ENCODE measurements at places on chromosomes 16 and 17.

GRCh38 chr17:50365165-50365564 lies 7.8 kb downstream of the MRPL27 start:
- no peak for DNase-seq

- DNase-seq: no peak
Observed at GRCh38 chr17:27807567-27808470, 7.5 kb upstream of the NOS2 start.

DNA sequence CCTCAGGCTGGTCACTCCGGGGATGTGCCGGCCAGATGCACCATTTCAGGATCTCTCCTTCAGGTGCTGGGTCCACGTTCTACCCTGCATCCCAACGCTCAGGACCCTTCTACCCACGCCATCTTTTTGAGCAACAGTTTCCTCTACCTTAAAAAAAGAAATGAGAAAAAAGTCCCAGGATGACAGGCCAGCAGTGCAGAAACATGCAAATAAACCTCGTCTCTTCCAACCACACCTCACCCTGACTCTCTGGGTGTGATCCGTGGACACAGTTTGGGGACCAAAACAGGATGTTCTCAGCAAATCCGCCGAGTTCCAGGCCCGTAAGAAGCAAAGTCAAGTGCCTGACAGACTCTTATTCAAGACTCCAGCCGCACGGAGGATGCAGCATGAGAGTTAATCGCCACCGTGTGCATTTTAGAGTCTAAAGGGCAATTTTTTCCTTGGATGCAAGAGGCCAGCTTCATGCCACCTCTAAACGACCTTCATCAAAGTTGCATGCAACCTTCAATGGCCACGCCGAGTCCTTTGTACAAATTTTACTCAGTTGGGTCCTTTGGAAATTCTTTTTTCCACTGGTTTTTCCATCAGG lies 99.6 kb downstream of the ZFHX3 start:
- no peak for DNase-seq

GRCh38 chr17:74467221-74467951 lies 952 bp downstream of the CD300A start:
- no peak for DNase-seq

GRCh38 chr17:77466140-77466539 lies 325.4 kb downstream of the SEC14L1 start:
- DNase-seq: no peak

DNA sequence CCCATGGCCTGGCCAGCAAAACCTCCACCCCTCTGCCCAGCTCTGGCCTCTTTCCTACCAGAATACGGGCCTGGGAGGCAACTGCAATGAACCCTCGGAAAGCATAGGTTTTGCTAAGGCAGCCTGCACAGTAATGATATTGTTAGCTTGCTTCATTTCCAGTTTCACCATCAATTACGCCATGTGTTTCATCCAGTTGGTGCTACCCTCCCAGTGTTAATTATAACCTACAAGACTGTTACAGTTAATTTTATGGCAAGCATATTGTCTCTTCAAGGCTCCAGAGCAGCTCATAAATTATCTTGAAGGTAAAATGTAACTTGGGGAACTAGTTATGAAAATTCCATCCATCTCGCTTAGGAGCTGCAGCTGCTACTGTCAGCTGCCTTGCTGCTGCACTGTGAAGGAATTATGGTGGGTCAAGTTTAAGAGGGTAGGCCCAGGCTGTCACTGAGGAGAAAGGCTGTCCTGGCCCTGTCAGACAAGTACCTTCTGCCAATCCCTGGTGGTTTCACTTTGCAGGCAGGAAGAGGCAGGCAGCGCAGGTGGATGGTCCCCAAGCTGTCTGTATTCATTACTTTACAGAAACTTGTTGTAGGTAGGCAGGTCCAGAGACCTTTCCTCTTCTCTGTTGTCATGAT lies 242.9 kb downstream of the FTO start:
- no peak for DNase-seq

- DNase-seq: no peak
Observed at GRCh38 chr16:17013038-17013437, 457.7 kb downstream of the XYLT1 start.

- DNase-seq: no peak
Observed at GRCh38 chr16:9658586-9658985, 523.6 kb downstream of the GRIN2A start.

GRCh38 chr16:25108054-25108453 lies 3.5 kb upstream of the LCMT1 start:
- DNase-seq: no peak

DNA sequence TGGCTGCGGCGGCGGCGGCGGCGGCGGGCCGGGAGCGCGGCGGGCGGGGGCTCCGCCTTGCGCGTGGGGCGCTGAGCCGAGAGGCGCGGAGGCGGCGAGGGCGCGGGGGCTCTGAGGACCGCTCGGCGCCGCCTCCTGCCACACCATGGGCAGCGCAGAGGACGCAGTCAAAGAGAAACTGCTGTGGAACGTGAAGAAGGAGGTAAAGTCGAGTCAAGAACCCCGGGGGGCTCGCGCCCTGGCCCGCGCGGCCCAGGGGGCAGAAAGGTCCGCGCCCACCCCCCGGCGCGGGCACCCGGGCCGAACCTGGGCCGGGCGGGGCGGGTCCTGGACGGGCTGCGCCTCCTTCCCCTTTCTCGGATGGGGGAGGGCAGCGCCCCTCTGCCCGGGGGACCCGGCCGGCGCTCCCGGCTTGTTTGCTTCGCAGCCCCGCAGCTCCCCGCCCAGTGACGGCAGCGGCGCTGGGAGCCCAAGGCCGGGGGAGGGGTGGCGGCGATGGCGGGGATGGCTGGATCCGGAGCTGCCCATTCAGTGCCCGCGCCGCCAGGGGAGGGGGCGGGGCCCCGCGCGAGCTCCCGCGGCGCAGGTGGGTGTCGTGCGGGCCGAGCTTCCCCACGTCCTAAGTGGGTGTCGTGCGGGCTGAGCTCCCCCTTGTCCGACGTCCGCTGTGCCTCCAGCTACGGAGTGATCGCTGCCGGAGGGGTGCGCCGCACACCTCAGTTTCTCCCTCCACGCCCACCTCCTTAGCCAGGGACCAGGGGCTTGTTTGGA lies 428 bp downstream of the SGSM2 start:
- DNase-seq: no peak

DNA sequence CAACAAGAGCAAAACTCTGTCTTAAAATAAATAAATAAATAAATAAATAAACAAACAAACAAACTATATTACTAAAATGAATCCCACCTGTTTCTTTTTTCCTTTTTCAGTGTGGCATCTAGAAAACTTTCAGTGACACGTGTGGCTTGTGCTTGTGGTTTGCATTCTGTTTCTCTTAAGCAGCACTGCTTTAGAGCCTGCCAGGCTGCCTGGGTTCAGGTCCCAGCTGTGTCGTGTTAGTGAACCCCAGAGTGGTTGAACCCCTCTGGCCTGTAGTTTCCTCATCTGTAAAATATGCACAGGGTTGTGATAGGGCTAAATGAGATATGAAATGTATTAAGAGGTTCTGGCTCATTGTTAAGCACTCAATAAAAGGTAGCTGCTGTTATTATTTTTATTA lies 12.1 kb upstream of the EPN3 start:
- DNase-seq: no peak

DNA sequence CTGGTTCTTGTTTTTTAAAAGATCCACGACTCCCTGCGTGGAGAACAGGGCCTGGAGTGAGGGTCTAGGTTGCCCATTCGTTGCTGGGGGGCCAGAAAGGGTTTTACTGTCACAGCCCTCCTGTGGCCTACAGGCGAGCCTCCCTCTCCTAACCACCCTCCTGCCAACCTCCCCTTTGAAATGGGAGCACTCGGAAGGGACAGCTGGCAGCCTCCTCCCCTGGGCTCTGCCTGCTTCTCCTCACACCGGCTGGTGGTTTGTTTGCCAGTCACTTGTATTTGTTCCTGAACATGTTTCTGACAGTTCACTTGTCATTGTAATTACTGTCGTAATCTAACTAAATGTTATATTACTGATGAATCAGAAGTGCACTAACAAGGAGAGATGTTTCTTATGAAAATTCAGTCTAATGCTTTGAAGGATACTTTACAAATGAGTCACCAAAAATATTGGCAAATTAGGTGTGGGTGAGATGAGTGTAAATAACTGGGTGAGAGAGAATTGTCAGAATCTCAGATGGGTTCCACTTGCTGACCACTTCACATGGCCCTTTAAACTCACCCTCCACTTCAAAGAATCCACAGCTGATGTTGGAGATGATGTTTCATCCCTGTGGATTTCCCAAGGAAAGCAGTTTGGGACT lies 2.7 kb upstream of the SPPL2C start:
- peak; percentile 66 for DNase-seq

GRCh38 chr17:41527063-41528023 lies 765 bp downstream of the KRT19 start:
- DNase-seq: no peak

DNA sequence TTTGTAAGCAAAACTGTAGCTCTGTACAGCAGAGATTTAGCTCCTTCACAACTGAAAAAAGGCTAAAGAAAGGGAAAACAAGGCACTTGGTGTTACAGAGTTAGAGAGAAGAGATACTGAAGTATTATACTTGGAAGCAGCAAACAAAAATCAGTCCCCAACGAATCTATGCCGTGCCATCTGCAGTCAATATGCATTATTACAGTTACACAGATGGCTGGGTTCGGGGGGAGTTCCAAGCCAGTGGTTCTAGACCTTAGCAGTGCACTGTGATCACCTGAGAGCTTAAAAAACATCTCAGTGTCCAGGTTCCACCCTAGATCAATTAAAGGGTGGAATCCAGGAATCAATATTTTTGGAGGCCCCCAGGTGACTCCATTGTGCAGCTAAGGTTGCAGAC lies 489.9 kb downstream of the SHISA9 start:
- DNase-seq: no peak

DNA sequence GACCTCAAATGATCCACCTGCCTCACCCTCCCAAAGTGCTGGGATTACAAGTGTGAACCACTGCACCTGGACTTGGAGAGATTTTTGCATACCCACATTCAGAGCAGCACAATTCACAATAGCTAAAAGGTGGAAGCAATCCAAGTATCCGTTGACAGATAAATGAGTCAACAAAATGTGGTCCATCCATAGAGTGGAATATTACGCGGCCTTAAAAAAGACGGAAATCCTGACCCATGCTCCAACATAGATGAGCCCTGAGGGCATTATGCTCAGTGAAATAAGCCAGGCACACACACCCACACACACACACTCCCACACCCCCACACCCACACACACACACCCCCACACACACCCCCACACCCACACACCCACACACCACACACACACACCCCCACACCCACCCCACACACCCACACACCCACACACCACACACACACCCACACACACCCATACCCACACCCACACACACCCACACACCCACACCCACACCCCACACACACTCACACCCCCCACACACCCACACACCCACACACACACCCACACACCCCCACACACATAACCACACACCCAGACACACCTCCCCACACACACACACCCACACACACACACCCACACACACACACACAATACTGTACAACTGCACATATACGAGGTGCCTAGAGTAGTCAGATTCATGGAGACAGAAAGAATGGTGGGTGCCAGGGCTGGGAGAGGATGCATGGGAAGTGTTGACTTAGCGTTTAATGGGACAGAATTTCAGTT lies 124.7 kb downstream of the FOXL1 start:
- DNase-seq: no peak

Data from NCI-H446 treated with DMSO at 0.1 percent for 48 hours (cell line).